Activated effector memory CD4-positive, alpha-beta T cell treated with Interleukin-2 at 50 U/mL for 16 hours (primary cell): ENCODE measurements at places on chromosomes 1 and 21.

GRCh38 chr1:223847781-223848345, 2.1 kb upstream of the TP53BP2 start:
- no peak for DNase-seq

DNA sequence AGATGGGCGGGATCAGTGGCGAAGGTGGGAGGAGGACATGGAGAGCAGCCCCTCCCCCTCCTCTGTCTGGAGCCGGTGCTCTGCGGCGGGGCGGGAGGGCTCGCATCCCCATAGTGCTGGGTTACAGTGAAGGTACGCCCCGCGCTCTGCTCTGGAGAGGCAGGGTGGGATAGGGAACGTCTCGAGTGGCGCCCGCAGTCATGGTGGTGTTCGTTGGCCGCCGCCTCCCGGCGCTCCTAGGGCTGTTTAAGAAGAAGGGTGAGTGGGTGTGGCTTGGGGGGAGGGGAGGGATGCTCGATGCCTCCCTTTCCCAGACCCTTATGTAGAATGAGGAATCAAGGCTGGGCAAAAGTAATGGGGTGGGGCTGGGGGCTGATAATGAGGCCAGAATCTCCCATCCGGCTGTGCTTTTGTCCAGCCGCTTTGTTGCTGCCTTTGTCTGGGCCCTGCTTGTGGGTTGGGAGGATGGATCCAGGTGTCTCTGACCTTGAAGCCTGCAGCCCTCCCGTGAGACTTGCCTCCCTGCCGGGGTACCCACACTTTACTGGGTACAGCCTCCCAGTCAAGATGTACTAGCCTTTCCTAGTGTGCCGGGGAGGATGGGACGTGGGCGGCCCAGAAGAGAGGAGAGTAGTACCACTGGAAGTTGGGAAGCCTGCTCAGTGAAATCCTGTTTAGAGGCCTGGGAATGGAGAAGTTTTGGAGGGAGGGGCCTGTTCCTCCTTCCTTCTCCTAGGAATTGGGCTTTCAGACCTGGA, 51.4 kb downstream of the YARS1 start:
- DNase-seq: no peak

DNA sequence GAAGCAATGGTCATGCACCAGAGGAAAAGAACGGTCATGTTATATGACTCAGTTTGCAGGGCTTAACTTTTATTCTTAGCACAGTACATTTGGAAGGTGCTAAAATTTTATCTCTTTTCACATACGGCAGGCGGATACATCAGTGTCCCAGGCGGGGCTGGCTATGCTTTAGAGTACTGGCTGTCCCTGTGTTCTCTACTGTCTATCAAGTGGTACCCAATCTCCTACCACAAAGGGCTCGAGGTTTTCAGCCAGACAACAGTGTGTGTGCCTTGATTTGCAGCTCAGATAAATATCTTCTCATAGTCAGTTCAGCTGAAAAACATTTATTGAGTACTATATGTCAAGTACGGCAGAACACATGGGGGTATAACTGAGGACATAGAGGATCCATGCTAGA, 65.3 kb downstream of the URB2 start:
- no peak for DNase-seq

GRCh38 chr1:87119541-87120140, 205.2 kb downstream of the HS2ST1 start:
- DNase-seq: no peak

GRCh38 chr1:189323091-189323490, 1154.6 kb downstream of the BRINP3 start:
- no peak for DNase-seq

DNA sequence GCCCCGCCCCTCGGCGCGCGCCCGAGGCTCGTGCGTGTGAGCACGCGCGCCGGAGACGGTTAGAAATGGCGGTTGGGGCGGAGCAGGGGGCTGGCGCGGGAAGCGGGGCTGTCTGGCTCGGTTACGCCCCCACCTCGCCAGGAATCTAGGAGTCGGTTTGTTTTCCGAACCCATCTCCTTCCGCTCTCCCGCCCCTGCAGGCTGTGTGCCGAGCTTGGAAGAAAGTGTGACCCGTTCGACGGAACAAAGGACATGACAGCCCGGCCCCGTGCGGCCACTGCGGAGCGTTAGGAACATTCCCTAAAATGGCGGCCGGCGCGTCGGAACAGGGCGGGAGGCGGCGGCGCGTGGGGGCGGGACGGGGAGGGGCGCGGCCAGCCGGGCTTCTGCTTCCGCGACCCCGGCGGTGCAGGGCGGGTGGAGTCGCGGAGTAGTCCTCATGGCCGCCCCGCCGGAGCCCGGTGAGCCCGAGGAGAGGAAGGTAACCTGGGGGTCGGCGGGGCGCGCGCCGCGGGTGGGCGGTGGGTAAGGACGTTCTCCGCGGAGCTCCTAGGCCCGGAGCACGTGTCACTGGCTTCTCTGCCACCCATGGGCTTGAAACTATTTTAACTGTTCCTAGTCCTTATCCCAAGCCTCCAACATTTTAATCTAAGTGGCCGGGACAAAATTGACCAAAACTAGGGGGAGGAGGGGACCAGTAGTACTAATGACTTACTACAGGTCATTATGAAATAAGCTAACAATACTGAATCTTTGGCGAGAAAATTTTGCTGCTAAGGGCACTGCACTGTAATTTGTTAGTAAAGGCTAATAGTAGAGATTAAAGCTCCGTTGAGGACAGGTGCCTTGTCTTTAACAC, at the start of gene COX20:
TSS of gene COX20 (plus strand) at position 383 of the 859 bp plus-strand sequence. CDS start at position 440, 57 bp downstream.
- peak; percentile 88 for DNase-seq

- no peak for DNase-seq
These were observed 27.1 kb upstream of the PLXNA2 start for GRCh38 chr1:208271236-208271635.

DNA sequence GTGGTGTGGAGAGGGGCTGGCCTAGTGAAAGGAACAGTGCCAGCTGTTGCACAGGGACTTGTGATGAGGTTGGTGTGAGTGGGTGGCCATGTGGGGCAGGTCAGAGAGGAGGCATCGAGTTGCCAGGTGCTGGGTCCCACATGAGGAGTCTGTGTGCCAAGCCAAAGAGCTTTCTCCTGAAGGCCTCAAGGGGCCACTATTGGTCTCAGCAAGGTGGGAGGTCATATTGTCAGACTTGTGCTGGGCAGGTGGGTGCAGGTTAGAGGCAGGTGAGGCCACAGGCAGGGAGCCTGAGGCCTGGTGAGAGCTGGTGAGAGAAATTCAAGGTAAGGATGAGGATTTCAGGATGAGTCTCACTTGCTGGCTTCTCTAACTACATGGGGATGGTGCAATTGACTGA, 256.8 kb downstream of the DISC1 start:
- DNase-seq: no peak

DNA sequence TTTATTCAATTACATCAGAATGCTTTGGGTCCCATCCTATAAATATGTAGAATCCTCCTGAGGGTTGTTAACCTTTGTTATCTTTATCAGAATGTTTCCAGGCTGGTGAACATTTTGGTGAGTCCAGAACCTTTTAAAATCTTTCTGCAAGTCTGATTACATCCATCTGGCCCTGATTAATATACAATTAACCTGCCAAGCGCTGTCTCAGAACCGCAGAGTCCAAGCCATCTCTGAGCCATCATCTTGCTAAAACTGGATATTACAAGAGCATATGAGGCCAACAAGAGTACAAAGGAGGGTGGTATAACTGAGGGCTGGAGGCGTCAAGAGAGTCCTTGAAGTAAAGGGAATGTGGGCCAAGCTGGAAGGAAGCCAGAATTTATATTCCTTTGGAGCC, 88.6 kb upstream of the ZC3H11B start:
- DNase-seq: no peak

DNA sequence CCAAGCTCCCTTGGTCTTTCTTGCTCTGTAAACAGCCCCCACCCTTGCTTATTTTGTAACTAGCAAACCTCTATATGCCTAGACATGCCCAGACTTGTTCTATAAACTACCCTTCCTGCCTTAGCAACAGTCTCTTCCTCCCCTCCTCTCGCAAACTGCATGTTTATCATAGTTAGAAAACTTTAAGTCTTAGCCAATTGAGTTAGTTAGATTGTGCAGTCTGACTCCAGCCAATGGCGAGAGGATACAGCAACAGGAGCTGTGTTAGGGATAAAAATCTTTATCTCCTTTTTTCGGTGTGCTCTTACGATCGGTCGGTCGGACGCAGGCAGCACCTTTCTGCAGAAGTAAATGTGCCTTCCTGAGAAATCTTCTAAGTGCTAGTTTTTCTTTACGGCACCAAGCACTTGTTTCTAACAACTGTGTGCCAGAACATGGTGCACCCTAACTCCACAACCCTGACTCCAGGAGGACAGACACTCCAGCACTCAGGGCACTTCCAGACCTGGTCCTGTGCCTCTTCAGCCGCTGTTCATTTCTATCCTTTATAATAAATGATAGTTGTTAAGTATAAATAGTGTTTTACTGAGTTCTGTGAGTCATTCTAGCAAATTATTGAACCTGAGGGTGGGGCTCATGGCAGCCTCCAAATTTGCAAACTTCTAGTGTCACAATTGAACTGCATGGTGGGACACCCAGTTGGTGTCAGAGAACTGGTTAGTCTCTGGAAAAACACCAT, 25.7 kb upstream of the GNG4 start:
- DNase-seq: no peak

- DNase-seq: no peak
These were observed 585.6 kb downstream of the PLPP3 start for GRCh38 chr1:55993646-55994318.
